ENCODE measurements at places on chromosomes 5 and 9.

- DNase-seq: peak; percentile 48
These were observed 78.8 kb downstream of the F2RL2 start for GRCh38 chr5:76544268-76544926.

GRCh38 chr9:95090023-95090791 is 227.3 kb downstream of the FANCC start:
- DNase-seq: no peak

DNA sequence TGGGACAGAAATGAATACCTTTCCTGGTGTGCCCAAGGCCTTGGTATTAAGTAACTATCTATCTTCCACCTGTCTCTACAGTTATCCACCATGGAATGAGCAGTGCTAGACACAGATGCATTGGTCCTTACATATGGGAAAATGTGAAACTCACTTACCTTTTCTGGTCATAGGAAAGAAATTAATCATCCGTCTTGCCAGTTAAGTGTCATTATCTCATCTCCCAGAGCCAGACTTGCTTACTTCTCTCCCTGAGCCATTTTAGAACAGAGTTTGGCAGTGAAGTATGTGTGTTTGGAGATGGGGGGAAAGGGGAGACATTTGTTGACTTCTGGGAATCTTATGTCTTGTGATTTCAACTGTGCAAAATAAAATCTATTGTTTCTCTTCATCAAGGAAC is 1211.0 kb upstream of the CDH6 start:
- no peak for DNase-seq

DNA sequence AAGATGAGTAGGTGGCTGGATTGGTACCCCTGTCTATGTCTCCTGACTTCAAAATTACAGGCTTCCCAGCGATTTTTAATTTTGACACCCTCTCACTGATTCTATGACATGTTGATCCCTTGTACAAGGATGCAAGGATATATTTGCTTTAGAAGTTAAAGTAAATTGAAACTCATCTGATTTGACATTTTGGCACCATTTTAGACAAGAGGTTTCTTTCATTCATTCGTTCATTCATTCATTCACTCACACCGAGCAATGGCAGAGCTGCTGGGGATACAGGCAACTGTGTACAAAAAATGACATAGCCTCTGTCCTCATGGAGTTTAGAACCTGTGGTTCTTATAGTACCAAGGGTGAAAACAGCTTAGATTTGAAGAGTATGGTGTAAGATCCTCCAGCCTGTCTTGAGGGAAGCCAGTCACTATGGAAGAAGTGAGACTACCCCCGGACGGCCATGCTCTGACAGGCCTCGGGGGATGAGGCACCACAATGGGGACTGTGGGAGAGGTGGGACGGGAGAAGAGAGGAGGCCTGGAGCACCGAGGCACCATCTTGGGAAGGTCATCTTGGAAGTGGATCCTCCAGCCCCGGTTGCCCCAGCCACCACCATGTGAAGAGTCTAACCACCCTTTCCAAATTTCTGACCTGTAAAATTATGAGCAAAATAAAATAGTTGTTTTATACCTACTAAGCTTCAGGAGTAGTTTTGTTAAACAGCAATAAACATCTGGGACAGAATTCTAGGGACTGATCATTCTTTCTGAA is 16.2 kb downstream of the STC2 start:
- DNase-seq: no peak

DNA sequence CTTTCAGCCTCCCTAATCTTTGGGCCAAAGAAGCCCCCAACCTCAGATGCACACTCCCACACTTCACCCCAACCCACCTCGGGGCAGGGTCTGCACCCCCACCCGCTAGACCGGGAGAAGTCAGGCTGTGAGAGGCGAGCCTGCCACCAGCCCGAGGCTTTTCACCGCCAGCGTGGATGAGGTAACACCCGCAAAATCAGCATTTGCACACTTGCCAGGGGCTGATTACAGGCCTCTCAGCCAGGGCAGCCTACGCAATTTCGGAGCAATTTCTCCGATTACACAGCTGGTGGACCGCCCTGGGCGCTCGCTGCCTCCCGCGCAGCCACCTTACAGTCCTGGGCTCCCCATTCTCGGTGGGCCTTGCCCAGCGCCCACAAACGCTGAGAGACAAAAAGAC is 68.5 kb downstream of the FOXD1 start:
- DNase-seq: no peak

- no peak for DNase-seq
These were observed 21.8 kb downstream of the C5orf22 start for GRCh38 chr5:31553863-31554262.

GRCh38 chr9:35791297-35791921 is at the start of gene NPR2:
TSS of gene NPR2 (plus strand) at chr9:35791591. CDS start at chr9:35792409, 818 bp downstream.
- no peak for DNase-seq

DNA sequence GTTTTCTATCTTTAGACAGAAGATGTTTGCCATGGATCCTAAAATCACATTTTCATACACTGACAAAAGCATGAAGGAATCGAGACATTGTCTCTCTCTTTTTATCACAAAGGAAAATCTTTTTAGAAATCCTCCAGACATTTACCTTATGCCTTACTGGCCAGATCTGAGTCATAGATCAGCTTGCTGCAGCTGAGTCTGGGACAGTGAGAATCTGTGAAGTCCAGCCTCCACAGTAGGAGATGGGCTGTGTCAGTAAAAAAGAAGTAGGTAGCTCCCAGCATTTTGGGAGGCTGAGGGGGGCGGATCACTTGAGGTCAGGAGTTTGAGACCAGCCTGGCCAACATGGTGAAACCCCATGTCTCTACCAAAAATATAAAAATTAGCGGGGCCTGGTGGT is 333.4 kb upstream of the ZNF462 start:
- DNase-seq: no peak

All from MM.1S (cell line).